ENCODE measurements at places on chromosomes 4 and X.

- H3K36me3 ChIP-seq, result no peaks in the 10 kb centered on the region
- no peak overlapping the region for H3K4me3 ChIP-seq
- H3K27ac ChIP-seq, result no peak overlapping the region
- no peaks in the 10 kb centered on the region for H3K27me3 ChIP-seq
Observed at GRCh38 chr4:169312690-169313422, 42.1 kb upstream of the SH3RF1 start.

DNA sequence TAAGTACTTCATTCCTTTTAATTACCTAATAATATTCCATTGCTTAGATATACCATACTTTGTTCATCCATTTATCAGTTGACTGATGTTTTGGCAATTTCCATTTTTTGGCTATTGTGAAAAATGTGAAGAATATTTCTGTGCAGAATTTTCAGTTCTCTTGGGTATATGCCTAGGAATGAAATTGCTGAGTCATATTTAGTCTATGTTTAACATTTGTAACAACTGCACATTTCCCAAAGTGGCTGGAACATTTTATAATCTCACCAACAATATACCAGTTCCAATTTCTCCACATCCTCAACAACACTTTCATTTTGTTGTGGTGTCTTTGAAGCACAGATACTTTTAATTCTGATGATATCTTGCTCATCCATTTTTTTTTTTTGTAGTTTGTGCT lies 215.5 kb downstream of the PDGFC start:
- H3K27ac ChIP-seq, result no peak overlapping the region
- no peaks in the 10 kb centered on the region for H3K36me3 ChIP-seq
- H3K4me1 ChIP-seq, result peaks cover 3% of the 10 kb centered on the region
- H3K4me3 ChIP-seq, result no peak overlapping the region
- no peak for DNase-seq

- H3K4me1 ChIP-seq, result no peaks in the 10 kb centered on the region
- DNase-seq, result no peak
- no peaks in the 10 kb centered on the region for H3K36me3 ChIP-seq
- H3K27me3 ChIP-seq, result no peaks in the 10 kb centered on the region
Observed at GRCh38 chr4:61359301-61359700, 159.2 kb downstream of the ADGRL3 start.

- H3K27me3 ChIP-seq, result no peaks in the 10 kb centered on the region
- no peak for DNase-seq
- H3K4me3 ChIP-seq, result no peak overlapping the region
- no peaks in the 10 kb centered on the region for H3K4me1 ChIP-seq
Observed at GRCh38 chrX:39063037-39063436, 261.8 kb downstream of the MID1IP1 start.

DNA sequence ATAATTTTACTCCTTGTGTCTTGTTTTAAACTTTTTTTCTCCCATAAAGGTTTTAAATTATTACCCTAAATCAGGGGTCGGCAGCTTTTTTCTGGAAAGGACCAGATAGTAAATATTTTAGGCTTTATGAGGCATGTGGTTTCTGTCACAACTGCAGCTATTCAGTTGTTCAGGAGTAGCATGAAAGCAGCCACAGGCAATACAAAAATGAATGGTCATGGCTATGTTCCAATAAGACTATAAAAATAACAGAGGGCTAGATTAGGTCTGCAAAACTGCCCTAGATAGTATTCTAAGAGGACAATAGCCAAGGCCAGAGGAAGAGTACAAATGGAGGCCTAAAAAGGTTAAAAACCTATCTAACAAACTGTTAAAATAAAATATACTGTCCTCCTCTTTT lies 24.6 kb downstream of the HERC5 start:
- H3K27me3 ChIP-seq, result no peaks in the 10 kb centered on the region
- H3K4me1 ChIP-seq, result no peaks in the 10 kb centered on the region
- H3K27ac ChIP-seq, result no peak overlapping the region
- no peak for DNase-seq

GRCh38 chr4:30932581-30932980 lies 212.4 kb downstream of the PCDH7 start:
- DNase-seq, result no peak
- H3K4me1 ChIP-seq, result peaks cover 15% of the 10 kb centered on the region
- no peak overlapping the region for H3K27ac ChIP-seq
- no peaks in the 10 kb centered on the region for H3K36me3 ChIP-seq
- H3K4me3 ChIP-seq, result no peak overlapping the region

- no peaks in the 10 kb centered on the region for H3K4me1 ChIP-seq
- DNase-seq, result no peak
- H3K36me3 ChIP-seq, result no peaks in the 10 kb centered on the region
- no peak overlapping the region for H3K4me3 ChIP-seq
- H3K27me3 ChIP-seq, result no peaks in the 10 kb centered on the region
- no peak overlapping the region for H3K27ac ChIP-seq
Observed at GRCh38 chr4:181063212-181063611, 1180.0 kb upstream of the TENM3 start.

DNA sequence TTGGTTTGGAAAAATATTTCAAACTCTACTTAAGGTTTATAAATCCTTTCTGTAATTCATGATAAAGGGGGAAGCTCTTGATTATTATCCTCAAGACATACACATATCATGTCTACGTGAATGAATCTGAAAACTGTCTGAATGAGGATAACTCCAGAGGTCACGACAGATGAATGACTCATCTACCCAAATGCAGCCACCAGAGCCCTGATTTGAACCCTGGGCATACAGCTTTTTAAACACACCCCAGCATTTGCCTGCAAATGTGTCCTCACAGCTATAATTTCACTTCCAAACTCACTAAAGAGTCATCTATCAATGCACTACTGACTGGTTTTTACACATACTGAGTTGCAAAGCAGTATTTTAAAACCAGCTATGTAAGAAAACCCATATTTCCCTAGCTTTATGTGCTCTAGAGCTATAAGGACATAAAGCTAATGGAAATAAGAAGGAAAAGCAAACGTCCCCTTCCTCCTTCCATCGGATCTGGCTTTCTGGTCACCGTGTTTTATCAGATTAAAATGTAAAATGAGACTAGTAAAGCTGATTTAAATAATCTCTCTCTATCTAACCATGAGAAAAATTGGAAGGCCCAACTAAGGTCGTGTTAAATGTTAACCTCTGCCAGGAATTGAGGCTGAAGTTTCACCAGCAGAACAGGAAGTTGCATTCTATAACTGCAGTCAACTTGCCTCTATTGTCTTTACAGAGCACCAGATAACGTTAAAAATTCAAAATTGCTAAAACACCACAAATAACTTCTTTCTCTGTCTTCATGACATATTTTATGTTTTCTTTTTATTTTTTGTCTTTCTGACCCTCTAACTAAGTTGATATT lies 63.1 kb upstream of the SPP1 start:
- H3K4me1 ChIP-seq, result peaks cover 16% of the 10 kb centered on the region
- H3K4me3 ChIP-seq, result no peak overlapping the region
- H3K27ac ChIP-seq, result no peak overlapping the region

- no peaks in the 10 kb centered on the region for H3K27me3 ChIP-seq
- H3K4me3 ChIP-seq, result no peak overlapping the region
- H3K4me1 ChIP-seq, result no peaks in the 10 kb centered on the region
Observed at GRCh38 chr4:107519053-107519452, 201.0 kb downstream of the PAPSS1 start.
